ENCODE measurements at places on chromosomes 11 and 22.

DNA sequence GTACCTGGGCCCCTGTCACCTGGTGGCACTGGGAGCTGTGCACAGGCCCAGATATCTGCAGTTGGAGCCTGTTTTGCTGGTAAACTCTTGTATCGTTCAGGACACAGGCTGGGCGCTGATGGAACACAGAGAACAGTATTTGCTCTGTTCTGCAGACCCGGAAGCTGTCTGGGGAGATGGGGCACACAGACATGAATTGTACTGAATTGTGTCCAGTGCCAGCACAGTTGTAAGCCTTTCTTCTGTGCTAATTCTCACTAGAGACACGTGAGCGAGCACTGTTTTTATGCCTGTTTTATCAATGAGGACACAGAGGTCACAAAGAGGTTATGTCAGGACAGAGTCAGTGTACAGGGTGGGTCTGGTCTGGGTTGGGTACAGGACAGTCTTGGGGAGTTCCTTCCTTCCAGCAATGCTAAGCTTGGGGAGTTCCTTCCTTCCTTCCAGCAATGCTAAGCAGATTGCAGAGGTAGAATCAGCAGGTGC is 24.4 kb upstream of the ACR start:
- DNase-seq: no peak

- DNase-seq: no peak
Measured at GRCh38 chr11:70242885-70243284, 27.6 kb upstream of the PPFIA1 start.

- no peak for DNase-seq
Measured at GRCh38 chr11:45752106-45752505, 52.8 kb upstream of the SLC35C1 start.

GRCh38 chr11:70497536-70498075 is 99.3 kb downstream of the CTTN start:
- no peak for DNase-seq

GRCh38 chr11:28858076-28858475 is 749.9 kb downstream of the METTL15 start:
- DNase-seq: no peak

GRCh38 chr11:6657346-6657745 is 1.7 kb upstream of the DCHS1 start:
- no peak for DNase-seq

DNA sequence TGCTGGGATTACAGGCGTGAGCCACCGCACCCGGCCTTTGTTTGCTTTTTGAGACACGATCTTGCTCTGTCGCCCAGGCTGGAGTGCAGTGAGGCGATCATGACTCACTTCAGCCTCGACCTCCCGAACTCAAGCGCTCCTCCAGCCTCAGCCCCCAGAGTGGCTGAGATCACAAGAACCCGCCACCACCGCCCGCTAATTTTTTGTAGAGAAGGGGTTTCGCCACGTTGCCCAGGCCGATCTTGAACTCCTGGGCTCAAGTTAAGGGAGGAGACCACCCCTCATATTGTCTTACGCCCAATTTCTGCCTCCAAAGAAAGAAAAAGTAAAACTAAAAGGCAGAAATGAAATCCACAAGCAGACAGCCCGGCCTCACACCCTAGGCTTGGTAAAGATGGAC is 1.5 kb upstream of the POLA2 start:
- DNase-seq: no peak

DNA sequence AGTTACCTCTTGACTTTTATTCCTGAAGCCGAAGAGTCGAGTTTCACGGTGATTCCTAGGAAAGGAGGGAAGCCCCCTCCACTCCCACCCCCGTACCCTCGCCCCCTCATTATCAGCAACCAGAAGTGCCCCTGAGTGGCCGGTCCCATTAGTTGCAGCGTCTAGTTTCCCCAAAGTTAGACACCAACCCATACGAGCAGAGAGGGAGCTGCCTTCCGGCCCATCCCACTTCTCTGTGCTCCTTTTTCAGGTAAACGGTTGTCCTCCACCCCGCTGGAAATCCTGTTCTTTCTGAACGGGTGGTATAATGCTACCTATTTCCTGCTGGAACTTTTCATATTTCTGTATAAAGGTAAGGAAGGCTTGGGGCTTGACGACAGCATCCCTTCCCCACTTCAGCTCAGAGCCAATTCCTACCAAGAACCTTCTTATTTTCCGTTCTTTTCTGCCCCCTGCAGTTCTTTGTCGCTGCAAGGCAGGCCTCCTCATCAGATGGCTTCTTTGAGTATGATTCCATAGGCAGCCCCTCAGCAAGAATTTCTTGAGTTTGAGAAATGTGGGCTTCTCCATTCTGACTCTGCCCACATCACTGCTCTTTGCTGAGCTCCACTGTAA is 701 bp downstream of the TMEM216 start:
- no peak for DNase-seq

- peak; percentile 40 for DNase-seq
Measured at GRCh38 chr11:61507962-61508861, at the start of gene LRRC10B. Gene LRRC10B (plus strand): TSS chr11:61508749. CDS start chr11:61508999, 250 bp downstream.

GRCh38 chr11:105589346-105589745 is 20.5 kb upstream of the GRIA4 start:
- no peak for DNase-seq

- DNase-seq: no peak
Measured at GRCh38 chr22:21941921-21942320, 10.7 kb downstream of the PPM1F start.

DNA sequence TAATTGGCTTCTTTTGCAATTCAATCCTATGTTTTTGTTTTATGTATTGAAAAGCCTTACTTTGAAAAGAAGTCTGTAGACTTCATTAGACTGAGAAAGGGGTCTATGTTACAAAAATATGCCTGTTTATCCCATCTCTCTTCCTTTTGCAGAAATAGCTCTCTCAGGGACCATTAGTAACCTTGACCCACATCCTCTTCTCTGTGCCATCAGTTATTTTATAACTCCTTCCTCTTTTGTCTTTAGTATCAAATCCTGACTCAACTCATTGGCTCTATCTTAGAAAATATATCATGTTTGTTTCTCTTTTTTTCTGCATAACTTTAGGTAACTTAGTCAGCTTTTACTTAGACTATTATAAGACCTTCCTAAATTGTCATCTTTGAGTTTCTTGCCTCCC is 20.3 kb downstream of the ZC3H12C start:
- DNase-seq: no peak

DNA sequence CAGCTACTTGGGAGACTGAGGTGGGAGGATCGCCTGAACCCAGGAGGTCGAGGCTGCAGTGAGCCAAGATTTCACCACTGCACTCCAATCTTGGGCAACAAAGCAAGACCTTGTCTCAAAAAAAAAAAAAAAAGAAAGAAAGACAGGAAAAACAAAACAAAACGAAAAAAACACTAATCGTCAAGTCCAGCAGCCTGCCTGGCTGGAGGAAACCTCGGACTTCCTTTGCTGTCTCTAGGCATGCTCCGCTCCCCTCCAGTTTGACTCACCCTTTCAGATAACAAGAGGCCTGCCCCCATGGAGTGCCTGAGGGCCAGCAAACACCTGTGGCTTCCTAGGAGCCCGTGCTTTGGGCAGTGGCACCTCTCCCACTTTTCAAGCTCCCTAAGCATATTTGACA is 28.8 kb upstream of the CHKA start:
- no peak for DNase-seq

- no peak for DNase-seq
Measured at GRCh38 chr11:94557421-94557820, 9.7 kb upstream of the PIWIL4 start.

GRCh38 chr11:64893194-64894069 is 15.0 kb upstream of the EHD1 start:
- DNase-seq: no peak

DNA sequence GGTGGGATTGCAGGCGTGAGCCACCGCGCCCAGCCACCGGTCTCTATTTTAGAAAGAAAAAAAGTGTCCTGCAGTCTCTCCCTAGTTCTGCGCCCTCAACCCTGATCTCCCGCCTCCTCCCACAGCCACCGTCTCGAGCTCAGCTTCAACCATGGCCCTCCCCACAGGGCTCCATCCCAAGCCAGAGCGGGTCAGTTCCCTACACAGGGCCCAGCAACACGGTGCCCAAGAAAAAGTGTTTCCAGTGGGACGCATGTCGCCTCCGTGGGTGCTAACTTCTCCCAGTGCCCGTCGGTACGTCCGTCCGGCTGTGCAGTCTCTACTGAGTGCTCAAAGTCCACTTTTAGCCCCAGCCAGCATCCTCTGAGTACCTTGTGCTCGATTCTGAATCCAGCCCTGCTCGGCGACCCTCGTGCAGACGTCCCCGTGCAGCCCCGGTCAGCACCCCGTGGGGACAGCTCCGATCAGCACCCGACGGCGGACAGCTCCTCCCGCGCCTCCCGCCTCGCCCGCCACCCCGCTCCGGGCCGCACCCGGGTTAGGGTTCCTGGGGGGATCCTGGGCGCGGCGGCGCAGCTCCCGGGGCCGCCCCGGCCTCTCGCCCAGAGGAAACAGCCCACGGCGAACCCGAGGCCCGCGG is 657 bp upstream of the MAPK8IP2 start:
- no peak for DNase-seq

DNA sequence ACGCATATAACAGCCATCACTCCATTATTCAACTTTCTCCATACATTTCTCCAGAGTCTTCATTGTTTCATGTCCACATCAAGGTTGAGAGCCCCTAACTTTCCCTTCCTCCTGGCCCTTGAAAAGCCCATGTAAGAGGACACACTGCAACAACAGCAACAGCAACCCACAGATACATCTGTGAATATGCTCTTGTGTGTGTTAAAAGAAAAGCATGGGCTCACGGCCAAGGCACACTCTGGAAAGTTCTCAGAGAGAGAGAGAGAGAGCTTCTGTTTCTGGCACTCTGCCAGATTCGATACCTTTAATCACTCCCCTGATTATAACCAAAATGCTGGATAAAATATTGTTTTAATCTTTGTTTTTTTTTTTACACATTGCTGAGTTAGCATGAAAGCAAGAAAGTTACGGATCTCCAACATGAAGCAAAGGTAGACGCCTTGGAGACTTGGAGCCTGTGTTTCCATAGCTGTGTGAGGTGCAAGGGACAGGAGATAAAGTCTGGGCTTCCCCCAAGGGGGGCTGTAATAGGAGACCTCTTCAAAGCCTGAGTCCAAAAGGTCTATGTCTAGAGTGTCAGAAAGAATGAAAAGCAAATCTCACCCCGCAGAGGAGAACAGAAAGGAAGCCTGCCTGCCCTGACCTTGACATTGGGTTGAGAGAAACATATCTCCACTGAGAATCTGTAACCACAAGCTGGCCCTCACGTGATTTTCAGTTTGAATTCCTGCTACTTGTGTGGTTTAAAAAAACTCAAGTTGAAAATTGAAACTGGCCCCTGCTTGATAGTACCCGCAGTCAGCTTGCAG is 33.7 kb upstream of the MPPED1 start:
- no peak for DNase-seq

GRCh38 chr22:27882507-27883290 is 36.4 kb downstream of the PITPNB start:
- DNase-seq: no peak

DNA sequence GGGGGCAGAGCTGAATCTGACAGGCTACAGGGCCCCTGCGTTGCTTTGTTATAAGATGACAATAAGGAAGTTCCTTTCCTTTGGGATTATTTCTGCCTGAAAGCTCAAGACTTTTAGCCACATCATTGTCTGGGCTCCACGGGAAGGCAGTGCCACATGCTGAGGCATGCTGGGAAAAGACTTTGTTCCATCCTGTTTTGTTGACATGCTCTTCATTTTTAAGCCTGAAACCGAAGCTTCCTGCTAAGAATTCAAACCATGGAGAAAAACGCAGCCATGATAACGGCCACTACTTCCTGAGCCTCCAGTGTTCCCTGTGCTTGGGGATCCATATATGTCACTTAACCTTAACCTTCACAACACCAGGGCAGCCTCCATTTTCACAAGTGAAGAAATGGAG is 5.5 kb upstream of the TCF20 start:
- no peak for DNase-seq

DNA sequence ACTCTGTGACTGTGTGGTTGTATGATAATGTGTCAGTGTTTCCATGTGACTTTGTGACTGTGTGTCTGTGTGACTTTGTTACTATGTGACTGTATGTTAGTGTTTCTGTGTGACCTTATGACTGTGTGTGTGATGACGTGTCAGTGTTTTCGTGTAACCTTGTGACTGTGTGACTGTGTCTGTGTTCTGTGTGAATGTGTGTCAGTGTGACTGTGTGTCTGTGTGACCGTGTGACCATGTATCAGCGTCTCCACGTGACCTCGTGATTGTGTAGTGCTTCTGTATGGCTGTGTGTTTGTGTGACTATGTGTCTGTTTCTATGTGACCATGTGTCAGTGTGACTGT is 9.5 kb upstream of the PKNOX2 start:
- no peak for DNase-seq

GRCh38 chr11:124788521-124788920 is 11.7 kb downstream of the MSANTD2 start:
- no peak for DNase-seq

- no peak for DNase-seq
Measured at GRCh38 chr11:101553891-101554292, 29.9 kb downstream of the TRPC6 start.

- DNase-seq: no peak
Measured at GRCh38 chr11:130515829-130516553, 67.5 kb downstream of the ADAMTS15 start.

DNA sequence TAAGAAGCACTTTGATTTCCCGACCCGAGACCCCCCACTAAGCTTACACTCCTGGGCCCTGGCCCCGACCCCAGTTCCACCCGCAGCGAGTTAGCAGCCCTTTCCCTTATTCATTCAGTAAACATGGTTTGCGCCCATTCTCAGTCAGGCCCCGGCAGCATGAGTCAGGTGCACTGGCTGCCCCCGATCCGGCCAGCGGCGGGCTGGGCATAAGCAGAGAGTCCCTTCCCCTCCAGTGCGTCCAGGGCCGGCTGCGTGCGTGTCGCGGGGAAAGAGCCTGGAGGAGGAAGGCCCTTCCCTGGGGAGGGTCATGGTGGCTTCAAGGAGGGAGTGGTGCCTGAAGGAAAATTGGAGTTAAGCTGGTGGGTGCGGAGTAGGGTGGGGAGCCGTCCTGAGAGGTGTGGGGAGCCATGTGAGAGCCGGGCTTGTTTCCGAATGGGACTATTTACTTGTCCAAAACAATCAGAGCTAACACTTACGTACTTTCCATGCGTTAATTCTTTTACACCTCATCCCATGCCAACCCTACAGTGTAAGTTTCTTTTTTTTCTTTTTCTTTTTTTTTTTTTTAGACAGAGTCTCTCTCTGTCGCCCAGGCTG is 657 bp downstream of the IGHMBP2 start:
- no peak for DNase-seq

GRCh38 chr11:64713781-64714363 is 9.1 kb downstream of the NRXN2 start:
- DNase-seq: no peak

- no peak for DNase-seq
Measured at GRCh38 chr11:56531856-56532255, 11.2 kb downstream of the OR5M11 start.

DNA sequence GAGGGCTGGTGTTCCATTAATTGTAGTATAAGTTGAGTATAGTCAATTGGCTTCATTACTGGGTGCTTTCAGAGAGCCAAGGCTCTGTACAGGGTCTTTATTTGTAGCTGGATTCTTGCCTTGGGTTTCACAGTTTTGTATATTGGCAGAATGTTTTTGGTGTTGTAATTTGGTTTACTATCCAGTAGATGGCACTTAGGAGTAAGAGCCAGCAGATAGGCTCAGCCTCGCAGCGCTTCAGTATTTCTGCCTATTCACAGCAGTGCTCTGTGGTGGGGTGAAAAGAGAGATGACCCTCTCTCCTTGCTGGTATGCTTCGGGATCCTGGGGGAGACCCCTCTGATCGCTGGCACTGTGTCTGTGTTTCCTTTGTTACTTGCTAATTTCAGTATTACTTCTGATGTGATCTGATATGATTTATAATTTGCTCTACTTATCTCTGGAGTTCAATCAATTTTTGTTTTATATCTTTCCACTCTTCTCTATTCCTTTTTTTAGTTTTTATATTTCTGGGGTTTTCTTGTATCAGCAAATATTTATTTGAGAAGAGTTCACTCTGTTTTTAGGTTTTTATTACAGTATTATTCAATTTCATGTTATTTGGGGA is 52.2 kb downstream of the ANO5 start:
- no peak for DNase-seq
